ENCODE measurements at places on chromosomes 3 and 15.

- peak; percentile 17 for DNase-seq
These were observed 541 bp downstream of the RPS27L start for GRCh38 chr15:63156755-63157117.

GRCh38 chr3:169596126-169596525 lies 67.4 kb downstream of the MECOM start:
- DNase-seq, result no peak

- no peak for DNase-seq
These were observed 163.4 kb upstream of the ZNF385D start for GRCh38 chr3:21914451-21914850.

GRCh38 chr15:59388670-59389069 lies 16.0 kb upstream of the MYO1E start:
- no peak for DNase-seq

DNA sequence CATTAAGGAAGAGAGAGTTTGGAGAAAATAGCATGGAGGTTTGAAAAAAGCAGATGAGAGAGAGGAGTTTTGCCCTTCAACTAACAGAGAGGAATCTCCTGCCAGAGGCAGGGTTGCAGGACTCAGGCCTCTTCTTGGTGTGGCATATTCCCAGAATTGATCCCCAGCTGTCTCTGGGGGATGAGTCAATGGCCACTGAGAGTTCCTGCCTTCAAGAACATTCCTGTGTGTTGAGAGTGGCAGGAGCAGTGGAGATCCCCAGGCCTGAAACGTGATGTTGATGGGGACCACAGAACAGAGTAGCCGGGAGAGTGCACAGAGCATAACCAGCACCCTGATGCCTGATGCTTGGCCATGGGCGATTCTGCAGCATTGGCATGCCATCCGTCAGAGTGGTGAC lies 348.4 kb upstream of the THBS1 start:
- DNase-seq, result no peak

- DNase-seq, result no peak
These were observed 325.6 kb upstream of the TLE3 start for GRCh38 chr15:70423267-70423666.

GRCh38 chr3:156606729-156607128 lies 51.8 kb upstream of the SSR3 start:
- DNase-seq, result no peak

Data from germinal center (tissue), 1 donor.